NB4 (cell line): ENCODE measurements at places on chromosomes 2 and 18.

- no peak for DNase-seq
Observed at GRCh38 chr2:63778391-63778790, 63.3 kb upstream of the UGP2 start.

GRCh38 chr18:45462179-45462578 is 153.1 kb upstream of the SLC14A2 start:
- no peak for DNase-seq

DNA sequence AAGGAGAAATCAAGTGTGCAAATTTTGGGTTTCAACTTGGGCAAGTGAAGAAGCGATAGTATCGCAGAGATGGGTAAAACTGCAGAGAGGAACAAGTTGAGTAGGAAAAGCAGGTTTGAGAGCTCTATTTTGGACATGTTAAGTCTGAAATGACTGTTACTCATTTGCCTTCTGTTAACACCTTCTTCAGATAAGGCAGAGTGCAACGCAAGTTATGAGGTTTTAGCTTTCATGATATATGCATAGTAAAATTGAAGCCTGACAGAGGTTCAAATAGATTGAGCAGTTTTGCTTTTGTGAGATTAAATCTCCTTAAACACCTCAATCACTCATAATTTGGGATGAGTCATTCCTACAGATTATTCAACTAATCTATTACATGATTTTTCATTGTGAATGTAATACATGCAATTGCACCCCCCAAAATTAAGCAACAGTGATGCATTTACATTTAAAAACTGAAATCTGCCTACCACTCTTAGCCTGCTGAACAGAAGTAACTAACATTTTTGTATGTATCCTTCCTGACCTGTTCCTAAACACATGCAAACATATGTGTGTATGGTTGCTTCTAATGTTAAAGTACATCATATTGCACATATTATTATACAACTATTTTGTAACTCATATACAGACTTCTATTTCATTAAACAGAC is 575.4 kb downstream of the ARHGAP15 start:
- DNase-seq = no peak

- no peak for DNase-seq
Observed at GRCh38 chr18:24933345-24933744, 418.6 kb downstream of the ZNF521 start.

GRCh38 chr2:112242384-112242783 is 12.5 kb downstream of the ZC3H8 start:
- DNase-seq = no peak

DNA sequence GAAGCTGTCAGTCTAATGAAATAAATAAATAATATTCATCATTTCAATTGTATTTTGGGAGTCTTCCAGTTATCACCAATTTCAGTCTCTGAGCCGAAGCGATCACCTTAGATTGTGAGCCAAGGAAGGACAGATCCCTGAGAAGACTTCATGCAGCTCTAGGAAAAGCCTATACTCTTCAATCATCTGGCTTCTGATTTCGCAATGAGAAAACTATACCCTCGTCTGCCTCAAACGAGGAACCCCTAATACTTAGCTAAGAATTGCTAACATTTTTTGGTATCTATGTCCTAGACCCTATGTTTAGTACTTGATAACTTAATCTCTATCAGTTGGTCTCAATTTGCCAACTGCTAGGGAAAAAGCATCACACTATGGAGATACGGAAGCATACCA is 4.5 kb upstream of the TTC27 start:
- DNase-seq = peak; percentile 28

DNA sequence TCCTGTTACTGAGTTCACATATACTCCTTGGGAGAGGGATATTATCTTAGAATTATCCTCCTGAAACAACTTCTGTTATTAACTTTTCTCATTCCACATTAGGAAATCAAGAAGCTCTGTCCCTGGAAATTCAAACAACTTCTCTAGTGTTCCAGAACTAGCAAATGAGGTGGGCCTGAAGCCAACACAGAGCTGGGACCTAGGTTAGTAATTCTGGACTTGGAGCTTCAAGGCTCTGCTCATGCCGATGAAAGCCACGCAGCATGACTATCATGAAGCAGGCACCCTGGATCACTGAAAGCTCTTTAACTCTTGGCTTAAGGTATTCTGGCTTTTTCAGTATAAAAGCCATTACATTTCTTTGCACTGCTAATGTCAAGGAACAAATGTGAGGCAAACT is 242.7 kb downstream of the TGIF1 start:
- no peak for DNase-seq

- DNase-seq = no peak
Observed at GRCh38 chr18:67219821-67220220, 296.7 kb downstream of the DSEL start.

GRCh38 chr18:45227001-45227742 is 388.1 kb upstream of the SLC14A2 start:
- DNase-seq = no peak

DNA sequence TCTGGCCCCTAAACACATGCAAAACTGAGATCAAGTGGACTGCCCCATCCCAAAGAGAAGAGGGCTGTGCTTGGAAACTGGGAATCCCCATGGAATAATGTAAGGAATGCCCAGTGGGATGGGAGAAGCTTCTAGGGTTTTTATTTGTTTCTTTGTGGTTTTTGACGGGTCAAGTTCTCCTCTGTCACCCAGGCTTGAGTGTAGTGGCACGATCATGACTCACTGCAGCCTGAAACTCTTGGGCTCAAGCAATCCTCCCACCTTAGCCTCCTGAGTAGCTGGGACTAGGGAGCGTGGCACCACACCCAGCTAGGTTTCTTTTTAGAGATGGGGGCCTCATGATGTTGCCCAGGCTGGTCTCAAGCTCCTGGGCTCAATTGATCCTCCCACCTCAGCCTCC is 101.7 kb upstream of the ZSWIM2 start:
- DNase-seq = peak; percentile 8

GRCh38 chr2:134668821-134669220 is 50.0 kb downstream of the TMEM163 start:
- DNase-seq = peak; percentile 35

GRCh38 chr2:152485954-152486736 is 151.2 kb downstream of the FMNL2 start:
- peak; percentile 30 for DNase-seq

DNA sequence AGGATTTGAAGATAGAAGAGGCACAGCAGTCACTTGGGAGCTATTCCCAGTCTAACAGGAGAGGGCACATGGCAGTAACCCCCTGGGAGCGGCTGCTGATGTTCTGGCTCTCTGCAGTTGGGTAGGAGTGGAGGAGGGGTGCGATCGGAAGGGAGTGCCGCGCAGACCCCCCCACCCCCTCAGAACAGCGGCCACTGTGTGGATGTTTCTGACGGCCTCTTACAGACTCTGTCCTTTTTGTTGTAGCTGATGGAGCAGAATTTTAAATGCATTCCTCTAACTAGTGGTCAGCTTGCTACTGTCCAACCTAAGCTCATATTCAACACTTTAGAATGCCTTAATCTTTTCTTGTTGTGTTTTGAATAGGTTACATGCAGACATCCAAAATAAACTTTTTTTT is 127.9 kb downstream of the AGAP1 start:
- no peak for DNase-seq

DNA sequence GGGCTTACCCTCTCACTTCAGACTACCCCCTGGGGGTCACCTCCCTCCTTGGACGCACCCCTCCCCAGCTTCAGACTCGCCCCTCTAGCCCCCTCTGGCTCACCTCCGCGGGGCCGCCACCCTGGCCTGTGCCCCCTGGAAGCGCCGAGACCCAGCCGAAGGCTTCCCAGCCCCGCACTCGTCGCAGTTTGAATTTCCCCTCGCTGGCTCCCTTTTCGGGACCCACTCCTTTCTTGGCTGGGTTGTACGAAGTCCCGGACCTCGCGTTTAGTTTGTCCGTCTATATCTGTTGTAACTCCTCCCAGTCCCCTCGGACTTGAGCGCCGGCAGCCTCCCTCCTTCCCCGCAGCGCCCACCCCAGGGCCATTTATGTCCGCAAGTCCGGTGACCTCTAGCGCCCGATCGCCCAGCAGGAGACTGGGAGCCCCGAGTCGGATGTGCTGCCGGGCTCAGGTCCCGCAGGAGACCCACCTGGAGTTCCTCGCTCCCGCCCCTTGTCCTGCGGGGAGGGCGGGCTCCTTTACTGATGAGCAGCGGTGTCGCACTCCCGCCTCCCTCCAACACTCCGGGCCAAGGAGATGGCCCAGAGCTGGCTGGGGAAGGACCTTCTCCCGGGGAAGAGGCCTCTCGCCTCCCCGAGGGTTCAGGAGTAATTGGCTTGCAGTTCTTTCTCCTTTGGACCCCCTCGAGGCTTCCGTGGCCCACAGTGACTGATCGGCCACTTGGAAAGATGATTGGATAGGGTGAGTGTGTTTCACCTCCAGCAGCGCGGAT is 692 bp upstream of the RAX start:
- DNase-seq = no peak

- no peak for DNase-seq
Observed at GRCh38 chr18:54740136-54740846, 88.0 kb upstream of the RAB27B start.

DNA sequence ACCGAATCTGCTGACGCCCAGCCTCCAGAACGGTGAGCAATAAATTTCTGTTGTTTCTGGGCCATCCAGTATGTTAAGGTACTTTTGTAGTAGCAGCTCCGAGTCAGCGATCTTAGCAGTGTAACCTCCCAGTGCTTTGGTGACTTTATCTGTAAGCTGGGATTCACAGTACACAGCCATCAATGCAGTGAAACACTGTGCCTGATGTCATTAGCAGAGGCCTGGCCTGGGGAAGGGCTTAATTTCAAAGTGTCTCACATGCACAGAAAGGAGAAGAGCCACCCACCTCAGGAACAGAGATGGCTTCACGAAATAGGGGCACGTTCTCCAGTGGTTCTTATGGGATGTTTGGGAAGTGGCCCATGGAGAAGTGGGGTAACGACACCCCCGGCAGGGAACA is 281.2 kb downstream of the PHLPP1 start:
- no peak for DNase-seq

DNA sequence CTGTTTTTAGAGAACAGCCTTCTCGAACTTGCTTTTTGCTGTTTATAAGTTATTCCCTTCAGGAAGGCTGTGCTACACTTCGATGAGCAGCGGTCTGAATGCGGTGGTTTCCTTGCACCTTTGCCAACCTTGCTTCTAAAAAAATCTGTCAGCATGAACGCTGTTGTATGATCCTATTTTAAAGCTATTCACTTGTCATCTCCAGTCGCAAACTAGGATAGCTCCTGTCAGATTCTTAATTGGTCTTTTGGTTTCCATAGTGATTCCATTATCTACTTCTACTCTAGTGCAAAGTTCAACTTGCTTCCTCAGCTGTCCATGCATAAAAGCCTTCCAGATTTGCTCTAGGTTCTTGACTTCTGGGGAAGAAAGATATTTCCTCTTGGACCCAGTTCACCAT is 76.3 kb upstream of the GALNT3 start:
- no peak for DNase-seq

- no peak for DNase-seq
Observed at GRCh38 chr18:45713239-45713638, 10.7 kb upstream of the SLC14A1 start.

DNA sequence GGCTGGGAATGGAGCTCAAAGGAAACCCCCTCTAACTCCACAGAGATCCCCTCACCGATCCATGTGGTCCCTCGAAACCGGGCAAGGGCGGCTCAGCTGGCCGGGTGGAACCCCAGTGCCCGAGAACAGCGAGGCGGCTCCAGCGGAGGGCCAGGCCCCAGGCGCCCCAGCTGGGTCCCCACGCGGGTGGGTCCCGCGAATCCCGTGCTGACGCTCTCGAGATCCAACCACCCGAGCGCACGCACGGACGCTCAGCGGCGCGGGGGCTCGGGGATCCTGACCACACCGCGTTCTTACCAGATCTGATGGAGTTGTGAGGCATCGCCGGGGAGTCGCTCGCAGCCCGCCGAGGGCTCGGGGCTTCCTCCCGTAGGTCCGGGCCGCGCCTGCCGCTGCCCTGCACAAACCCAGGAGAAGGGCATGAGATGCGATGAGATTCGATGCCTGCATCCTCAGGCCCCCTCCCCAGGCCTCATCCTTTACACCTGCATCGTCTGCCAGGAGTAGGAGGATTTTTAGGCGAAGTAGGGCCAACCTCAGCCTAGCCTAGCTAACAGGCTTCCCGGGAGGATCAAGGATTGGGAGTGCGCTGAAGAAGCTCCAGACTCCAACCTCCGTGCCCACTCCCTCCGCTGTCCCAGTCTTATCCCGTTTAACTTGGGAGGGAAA is 514 bp downstream of the PAX8 start:
- DNase-seq = no peak

- DNase-seq = no peak
Observed at GRCh38 chr2:176246331-176246730, 22.9 kb upstream of the MTX2 start.

GRCh38 chr18:31555971-31556747 is 35.5 kb upstream of the TTR start:
- peak; percentile 69 for DNase-seq

DNA sequence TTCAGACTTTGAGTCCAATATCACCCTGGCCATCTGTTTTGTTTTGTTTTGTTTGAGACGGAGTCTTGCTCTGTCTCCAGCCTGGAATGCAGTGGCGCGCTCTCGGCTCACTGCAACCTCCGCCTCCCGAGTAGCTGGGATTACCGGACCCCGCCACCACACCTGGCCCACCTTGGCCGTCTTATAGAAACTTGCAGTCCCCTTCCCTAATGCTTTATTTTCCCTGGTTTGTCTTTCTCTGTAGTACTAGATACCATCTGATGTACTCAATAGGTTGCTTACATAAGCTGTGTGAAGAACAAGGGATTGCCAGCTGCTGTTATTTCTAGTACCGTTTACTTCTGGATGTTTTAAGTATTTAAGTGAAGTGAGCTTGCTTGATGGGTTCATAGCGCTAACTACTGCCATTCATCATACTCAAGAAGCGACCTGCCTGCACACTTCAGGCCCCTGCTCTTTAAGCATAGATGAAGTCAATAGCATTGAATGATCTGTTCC is 1.2 kb downstream of the RPL31 start:
- DNase-seq = no peak

DNA sequence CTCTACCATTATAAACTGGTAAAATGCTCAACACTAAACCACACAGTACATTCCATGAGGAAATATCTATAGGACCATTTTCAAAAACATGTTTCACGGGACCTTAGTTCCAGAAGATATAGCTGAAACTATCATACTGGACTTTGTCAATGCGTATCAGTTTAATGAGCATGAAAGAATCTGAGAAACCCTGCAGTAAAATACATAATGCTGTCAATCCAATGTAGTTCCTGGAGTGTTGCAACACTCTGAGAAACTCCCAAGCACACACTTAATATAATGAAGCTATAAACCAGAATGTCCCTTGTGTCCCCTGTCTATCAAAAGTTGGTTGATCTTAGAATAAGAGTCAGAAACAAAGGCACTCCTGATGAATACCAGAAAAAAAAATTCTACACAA is 16.2 kb downstream of the IWS1 start:
- peak; percentile 30 for DNase-seq
